ENCODE measurements at places on chromosomes 16 and 17. TPM values are rescaled to one million over a fixed set of nuclear protein-coding genes. Genes with fewer than 3 reads are reported as not detected.

GRCh38 chr17:3985846-3986245 is 21.6 kb upstream of the ATP2A3 start:
- H3K27me3 ChIP-seq: no peaks in the 10 kb centered on the region
- H3K4me3 ChIP-seq: no peak overlapping the region
- no peak for DNase-seq
- H3K4me1 ChIP-seq: no peaks in the 10 kb centered on the region
- no peak overlapping the region for H3K27ac ChIP-seq
- H3K36me3 ChIP-seq: no peaks in the 10 kb centered on the region

GRCh38 chr17:81511804-81512561 is 616 bp downstream of the ACTG1 start:
- H3K4me1 ChIP-seq: peaks cover 11% of the 10 kb centered on the region
- peak overlapping the region; percentile 93 for H3K27ac ChIP-seq
- peak overlapping the region; percentile 72 for H3K4me3 ChIP-seq
- H3K36me3 ChIP-seq: peaks cover 16% of the 10 kb centered on the region

DNA sequence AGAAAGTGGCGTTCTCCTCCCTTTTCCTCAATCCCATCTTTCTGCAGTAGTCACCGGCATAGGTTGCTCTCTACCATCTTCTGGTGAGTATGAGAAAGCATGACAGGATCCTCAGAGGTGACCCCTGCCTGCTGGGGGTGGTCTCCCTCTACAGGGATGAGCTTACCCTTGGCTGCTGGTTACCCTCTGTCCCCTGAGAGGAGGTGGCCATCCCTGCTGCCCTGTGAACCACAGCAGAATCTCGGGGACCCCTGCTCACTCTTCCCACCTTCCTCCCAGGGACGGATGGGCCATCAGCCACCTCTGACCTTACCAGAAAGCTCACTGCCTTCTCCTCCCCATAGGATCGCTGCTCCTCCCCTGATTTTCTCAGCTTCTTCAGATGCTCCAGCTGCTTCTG is 7.8 kb downstream of the MEFV start:
- no peak for DNase-seq
- H3K4me1 ChIP-seq: no peaks in the 10 kb centered on the region
- no peak overlapping the region for H3K4me3 ChIP-seq

DNA sequence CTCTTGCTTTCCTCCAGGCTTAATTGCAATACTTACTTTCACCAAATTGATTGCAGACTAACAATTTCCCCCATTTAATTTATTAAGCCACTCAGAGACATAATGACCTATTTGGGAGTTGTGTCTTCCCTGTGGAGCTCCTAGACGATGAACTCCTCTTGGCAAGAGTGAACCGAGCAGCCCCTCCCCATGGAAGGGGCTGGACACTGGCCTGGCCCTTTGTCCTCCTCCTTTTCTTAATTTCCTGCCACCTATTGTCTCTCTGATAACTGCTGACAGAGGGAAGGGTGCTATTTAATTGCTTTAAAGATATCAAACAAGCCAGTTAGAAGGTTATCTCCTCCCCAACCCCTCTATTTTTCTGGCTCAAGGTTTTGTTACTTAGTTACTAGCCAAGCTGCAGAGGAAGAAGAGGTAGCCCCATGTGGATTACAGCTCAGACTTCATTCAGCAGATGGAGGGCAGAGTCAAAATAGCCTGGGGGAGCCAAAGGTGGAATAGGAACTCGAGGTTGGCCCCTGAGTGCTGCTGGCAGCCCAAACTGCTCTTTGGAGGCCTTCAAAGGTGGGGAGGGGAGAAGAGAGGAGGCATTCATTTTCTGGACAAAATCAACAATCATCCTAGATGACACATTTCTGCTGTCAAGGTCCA is 3.7 kb upstream of the SSTR2 start:
- DNase-seq: no peak
- no peaks in the 10 kb centered on the region for H3K36me3 ChIP-seq
- H3K4me1 ChIP-seq: no peaks in the 10 kb centered on the region
- H3K4me3 ChIP-seq: no peak overlapping the region
- H3K27ac ChIP-seq: no peak overlapping the region

- no peak for DNase-seq
- no peak overlapping the region for H3K4me3 ChIP-seq
- no peak overlapping the region for H3K27ac ChIP-seq
- no peaks in the 10 kb centered on the region for H3K27me3 ChIP-seq
- H3K36me3 ChIP-seq: no peaks in the 10 kb centered on the region
- H3K4me1 ChIP-seq: no peaks in the 10 kb centered on the region
These were observed 11.5 kb upstream of the TBX4 start for GRCh38 chr17:61440697-61441096.

The MYCBPAP gene
- 2.8 TPM for total RNA-seq

DNA sequence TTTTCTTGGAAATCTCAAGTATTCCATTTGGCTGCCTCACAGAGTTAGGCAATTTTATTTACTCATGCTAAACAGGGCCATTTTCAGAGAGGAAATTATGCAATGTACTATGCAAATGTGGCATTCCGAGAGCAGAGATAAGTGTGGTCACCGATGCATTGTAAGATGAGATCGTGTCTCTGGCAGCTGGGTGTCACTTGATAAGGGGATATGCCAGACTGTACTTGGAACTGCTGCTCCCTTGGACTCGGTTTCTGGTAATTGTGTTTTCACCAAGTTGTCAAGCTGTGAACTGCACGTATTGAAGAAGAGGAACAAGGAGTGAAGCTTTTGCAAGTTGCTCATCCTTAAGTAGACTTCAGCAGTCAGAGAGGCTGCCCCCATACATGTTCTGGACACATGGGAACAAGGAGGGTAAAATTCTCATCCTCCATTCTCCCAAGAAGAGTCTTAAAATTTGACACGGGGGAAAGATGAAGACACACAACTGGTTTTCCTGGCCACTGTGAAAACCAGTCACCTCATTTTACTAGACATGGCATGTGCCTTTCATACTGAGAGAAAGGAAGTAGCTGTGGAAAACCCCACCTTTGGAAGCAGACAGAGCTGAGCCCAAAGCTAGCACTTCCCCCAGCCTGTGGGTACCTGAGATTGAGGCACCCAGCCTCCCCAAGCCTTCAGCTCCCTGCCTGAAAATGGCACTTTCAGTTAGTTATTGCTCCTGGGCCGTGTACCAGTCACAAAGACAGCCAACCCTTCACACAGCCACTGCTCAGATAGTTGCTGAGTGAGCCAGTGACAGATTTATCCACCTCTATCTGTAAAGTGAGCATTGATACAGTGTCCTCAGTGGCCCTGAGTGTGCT is 150.7 kb downstream of the SOCS1 start:
- peak; percentile 39 for DNase-seq
- peaks cover 18% of the 10 kb centered on the region for H3K4me1 ChIP-seq
- peak overlapping the region; percentile 35 for H3K27ac ChIP-seq
- H3K27me3 ChIP-seq: no peaks in the 10 kb centered on the region

DNA sequence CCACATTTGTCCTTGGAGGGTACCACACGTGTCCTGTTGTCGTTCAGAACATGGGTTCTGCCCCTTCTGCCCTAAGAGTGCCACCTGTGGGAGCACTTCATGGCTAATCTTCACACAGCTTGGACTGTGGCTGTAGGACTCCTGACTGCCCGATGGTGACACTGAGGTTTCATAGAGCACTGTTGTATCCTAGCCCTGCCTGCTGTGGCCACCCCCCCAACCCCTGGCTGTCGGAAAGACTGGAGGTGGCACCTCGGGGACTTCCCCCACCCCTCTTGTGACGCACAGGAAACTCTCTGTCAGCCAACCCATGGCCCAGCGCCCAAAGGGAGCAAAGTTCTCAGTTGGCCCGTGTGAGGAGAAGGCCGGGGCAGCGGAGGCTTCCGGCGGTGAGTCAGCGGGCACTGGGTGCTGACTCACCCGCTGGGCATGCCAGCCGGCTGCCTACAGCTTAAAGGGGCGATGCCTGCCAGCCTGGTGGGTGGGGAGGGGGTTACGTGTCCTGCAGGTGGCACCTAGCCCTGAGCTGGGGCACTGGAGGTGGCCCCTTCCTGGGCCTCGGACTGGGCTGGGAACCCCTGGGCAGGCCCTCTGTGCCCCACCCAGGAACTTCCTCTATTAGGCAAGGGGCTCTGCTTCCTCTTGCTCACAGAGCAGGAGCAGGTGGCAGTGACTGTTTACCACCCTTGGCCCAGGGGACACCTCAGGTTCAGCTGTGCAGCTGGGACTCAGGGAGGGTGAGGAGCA is 3.4 kb downstream of the MAP2K3 start:
- peak overlapping the region; percentile 82 for H3K4me3 ChIP-seq
- DNase-seq: peak; percentile 98
- peaks cover 21% of the 10 kb centered on the region for H3K4me1 ChIP-seq
- no peaks in the 10 kb centered on the region for H3K27me3 ChIP-seq
- H3K27ac ChIP-seq: peak overlapping the region; percentile 93
- H3K36me3 ChIP-seq: no peaks in the 10 kb centered on the region

The GPRC5B gene
- 8.5 TPM for total RNA-seq

- DNase-seq: peak; percentile 18
- H3K27ac ChIP-seq: no peak overlapping the region
- H3K4me1 ChIP-seq: no peaks in the 10 kb centered on the region
- no peaks in the 10 kb centered on the region for H3K27me3 ChIP-seq
- H3K4me3 ChIP-seq: no peak overlapping the region
- H3K36me3 ChIP-seq: no peaks in the 10 kb centered on the region
These were observed 24.7 kb downstream of the IL21R start for GRCh38 chr16:27426423-27427408.

The GP1BA gene
- total RNA-seq: not detected

The ST6GALNAC1 gene
- total RNA-seq: 465 TPM

GRCh38 chr16:3007957-3008689 is 4.6 kb upstream of the CLDN9 start:
- H3K36me3 ChIP-seq: no peaks in the 10 kb centered on the region
- H3K27me3 ChIP-seq: peaks cover 5% of the 10 kb centered on the region
- H3K4me1 ChIP-seq: peaks cover 17% of the 10 kb centered on the region
- no peak for DNase-seq
- no peak overlapping the region for H3K4me3 ChIP-seq
- peak overlapping the region; percentile 86 for H3K27ac ChIP-seq

DNA sequence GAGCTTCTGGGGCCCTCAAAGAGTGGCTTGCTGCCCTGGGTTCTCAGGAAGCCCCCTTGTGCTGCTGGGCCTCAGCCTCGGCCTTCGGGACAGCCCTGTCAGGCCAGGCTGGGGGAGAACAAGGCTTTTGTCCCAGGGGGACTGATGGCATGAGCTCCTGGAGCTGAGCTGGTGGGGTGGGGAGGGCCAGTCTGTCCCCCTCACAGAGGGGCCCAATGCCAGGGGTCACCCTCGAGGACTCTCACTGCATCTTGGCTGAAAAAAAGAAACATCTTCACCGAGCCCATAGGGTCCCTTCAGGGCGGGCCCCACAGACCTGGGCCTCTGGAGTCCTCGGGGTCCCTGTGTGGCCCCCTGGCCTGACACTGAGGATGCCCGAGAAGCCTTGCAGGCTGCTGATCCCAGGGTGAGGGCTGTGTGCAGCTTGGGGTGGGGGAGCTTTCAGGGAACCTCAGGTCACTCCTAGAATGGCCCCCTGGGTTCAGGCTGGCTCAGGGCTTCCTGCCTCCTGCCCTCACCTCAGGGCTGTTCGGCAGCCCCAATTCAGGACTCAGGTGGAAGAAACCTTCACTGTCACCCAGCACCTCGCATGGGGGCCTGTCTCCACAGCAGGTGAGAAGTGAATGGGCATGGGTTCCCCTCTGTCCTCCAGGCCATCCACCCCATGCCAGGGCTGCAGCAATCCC is 90.5 kb downstream of the TNFRSF13B start:
- H3K4me1 ChIP-seq: no peaks in the 10 kb centered on the region
- no peak overlapping the region for H3K4me3 ChIP-seq
- DNase-seq: no peak
- H3K27me3 ChIP-seq: no peaks in the 10 kb centered on the region
- H3K27ac ChIP-seq: no peak overlapping the region

The KRT35 gene
- not detected for total RNA-seq

DNA sequence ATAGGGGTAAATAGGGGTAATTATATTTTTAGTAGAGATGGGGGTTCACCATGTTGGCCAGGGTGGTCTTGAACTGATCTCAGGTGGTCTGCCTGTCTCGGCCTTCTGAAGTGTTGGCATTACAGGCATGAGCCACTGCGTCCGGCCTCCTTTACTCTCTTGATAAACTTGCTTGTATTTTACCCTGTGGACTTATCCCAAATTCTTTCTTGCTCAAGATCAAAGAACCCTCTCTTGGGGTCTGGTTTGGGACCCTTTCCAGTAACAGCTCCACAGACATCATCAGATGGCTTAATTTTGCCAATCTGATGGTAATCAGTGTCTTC is 5.6 kb upstream of the C1QTNF1 start:
- DNase-seq: no peak
- H3K4me1 ChIP-seq: peaks cover 22% of the 10 kb centered on the region
- no peaks in the 10 kb centered on the region for H3K27me3 ChIP-seq
- H3K27ac ChIP-seq: no peak overlapping the region
- no peak overlapping the region for H3K4me3 ChIP-seq

DNA sequence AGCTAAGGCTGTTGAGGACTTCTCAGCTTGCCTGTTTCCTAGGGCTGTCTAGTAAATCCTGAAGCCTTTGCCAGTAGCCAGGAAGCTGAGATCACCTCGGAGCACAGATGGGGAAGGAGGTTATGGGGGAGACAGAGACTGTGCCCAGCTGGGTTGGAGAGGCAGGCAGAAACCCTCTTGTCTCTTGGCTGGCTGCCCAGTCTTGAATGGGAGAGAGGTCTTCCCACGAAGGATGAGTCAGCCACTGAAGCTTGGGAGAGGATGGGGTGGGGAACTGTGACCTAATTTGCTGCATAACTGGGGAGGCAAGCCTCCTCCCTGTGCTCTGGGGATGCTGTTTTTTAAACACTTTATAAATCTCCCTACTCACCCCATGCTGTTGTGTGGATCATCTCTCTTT is 69.8 kb downstream of the SHISA9 start:
- no peaks in the 10 kb centered on the region for H3K4me1 ChIP-seq
- H3K27ac ChIP-seq: no peak overlapping the region
- no peak for DNase-seq
- no peaks in the 10 kb centered on the region for H3K36me3 ChIP-seq
- no peak overlapping the region for H3K4me3 ChIP-seq
- H3K27me3 ChIP-seq: no peaks in the 10 kb centered on the region

DNA sequence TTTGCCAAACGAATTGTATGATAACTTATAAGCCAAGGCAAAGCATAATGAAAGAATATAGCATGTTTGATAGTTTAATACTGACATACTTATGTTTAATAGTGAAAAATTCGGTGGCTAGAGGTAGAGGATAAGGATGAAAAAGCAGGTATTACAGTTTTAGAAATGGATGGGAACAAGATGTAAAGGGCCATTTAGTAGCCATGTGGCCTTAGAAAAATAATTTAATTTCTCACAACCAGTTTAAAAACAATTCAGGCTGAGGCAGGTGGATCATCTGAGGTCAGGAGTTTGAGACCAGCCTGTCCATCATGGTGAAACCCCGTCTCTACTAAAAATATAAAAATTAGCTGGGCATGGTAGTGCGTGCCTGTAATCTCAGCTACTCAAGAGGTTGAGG is 119.5 kb upstream of the NACA2 start:
- no peak overlapping the region for H3K4me3 ChIP-seq
- H3K27me3 ChIP-seq: no peaks in the 10 kb centered on the region
- DNase-seq: no peak
- H3K36me3 ChIP-seq: no peaks in the 10 kb centered on the region
- no peak overlapping the region for H3K27ac ChIP-seq
- H3K4me1 ChIP-seq: no peaks in the 10 kb centered on the region

GRCh38 chr16:66549284-66550131 is at the start of gene TK2:
TK2 (minus strand) TSS chr16:66550122; CDS start chr16:66550061, 61 bp downstream.
- H3K27ac ChIP-seq: peak within 1 kb of the TSS; percentile 94
- no peaks in the 10 kb centered on the region for H3K36me3 ChIP-seq
- peak within 1 kb of the TSS; percentile 74 for H3K4me3 ChIP-seq
- no peaks in the 10 kb centered on the region for H3K27me3 ChIP-seq
- peak; percentile 63 for DNase-seq

GRCh38 chr17:30920282-30920681 is 1.5 kb upstream of the ADAP2 start:
- H3K27me3 ChIP-seq: peaks cover 21% of the 10 kb centered on the region
- H3K27ac ChIP-seq: no peak overlapping the region
- DNase-seq: no peak
- H3K4me1 ChIP-seq: peaks cover 7% of the 10 kb centered on the region
- no peak overlapping the region for H3K4me3 ChIP-seq

Data from colonic mucosa (tissue), 4 donors.